Right atrium auricular region (tissue), 2 donors: ENCODE measurements at places on chromosomes 11 and 22.

- DNase-seq = no peak
Measured at GRCh38 chr11:108527382-108527781, 29.2 kb upstream of the POGLUT3 start.

- DNase-seq = no peak
Measured at GRCh38 chr22:46742576-46743221, 4.6 kb upstream of the CERK start.

GRCh38 chr11:70526116-70527045 lies 128.1 kb downstream of the CTTN start:
- DNase-seq = no peak

DNA sequence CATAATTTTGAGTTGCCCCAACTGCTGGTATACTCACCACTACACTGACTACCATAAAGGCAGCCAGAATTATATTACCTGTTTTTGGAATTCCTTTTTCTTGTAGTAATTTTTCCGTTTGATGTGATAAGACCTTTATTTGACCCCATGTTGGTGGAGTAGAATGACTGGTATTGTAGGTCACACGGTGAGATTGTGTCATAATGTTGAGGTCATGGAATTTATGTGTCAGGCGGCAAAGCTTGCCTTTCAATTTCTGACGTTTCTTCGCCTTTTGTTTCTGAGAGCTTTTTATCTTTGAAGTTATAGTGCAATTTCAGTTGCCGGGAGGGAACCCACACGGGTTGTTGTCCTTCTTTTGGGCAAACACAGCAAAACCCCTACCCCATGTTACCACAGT lies 13.0 kb downstream of the OR52K1 start:
- DNase-seq = no peak

DNA sequence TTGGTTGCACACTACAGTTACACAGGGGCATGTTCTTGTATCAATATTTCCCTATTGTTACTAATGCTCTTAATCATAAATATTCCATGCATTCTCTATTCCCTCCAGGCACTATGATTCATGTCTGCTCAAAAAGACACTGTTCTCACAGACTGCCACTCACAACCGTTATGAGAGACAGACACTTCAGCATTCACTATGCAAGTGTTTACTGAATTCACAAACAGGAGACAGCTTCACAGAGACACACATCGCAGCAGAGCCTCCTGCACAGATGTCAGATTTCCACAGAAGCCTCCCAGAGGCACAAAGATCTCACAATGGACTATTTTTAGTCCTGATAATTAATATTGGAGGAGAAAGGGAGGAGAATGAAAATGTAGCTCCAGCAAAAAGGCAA lies 930.4 kb downstream of the OPCML start:
- no peak for DNase-seq

- DNase-seq = no peak
Measured at GRCh38 chr11:112129656-112130055, 34.2 kb downstream of the IL18 start.

DNA sequence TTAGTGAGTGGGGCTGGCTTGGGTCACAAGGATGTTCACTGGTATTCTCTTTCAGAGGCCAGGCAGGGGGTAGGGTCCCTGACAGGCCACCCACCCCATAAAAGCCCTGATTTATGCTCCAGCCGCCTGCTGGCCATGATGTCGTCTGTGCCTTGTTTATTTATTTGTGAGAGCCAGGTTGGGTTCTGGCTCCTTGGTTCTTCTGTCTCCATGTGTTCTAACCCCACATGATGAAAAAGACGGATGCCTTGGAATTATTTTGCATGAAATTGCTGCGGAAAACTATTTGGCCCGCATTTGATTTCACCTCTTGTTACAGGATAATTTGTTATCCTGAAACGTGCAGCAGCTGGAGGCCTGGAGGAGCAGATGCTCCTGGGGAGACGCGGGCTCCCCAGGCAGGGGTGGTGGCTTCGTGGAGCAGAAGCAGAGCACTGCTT lies 46.3 kb upstream of the WNT11 start:
- DNase-seq = no peak

GRCh38 chr22:23276656-23277582 lies 96.6 kb downstream of the BCR start:
- no peak for DNase-seq

- DNase-seq = no peak
Measured at GRCh38 chr22:31871480-31871879, 72.9 kb upstream of the YWHAH start.

DNA sequence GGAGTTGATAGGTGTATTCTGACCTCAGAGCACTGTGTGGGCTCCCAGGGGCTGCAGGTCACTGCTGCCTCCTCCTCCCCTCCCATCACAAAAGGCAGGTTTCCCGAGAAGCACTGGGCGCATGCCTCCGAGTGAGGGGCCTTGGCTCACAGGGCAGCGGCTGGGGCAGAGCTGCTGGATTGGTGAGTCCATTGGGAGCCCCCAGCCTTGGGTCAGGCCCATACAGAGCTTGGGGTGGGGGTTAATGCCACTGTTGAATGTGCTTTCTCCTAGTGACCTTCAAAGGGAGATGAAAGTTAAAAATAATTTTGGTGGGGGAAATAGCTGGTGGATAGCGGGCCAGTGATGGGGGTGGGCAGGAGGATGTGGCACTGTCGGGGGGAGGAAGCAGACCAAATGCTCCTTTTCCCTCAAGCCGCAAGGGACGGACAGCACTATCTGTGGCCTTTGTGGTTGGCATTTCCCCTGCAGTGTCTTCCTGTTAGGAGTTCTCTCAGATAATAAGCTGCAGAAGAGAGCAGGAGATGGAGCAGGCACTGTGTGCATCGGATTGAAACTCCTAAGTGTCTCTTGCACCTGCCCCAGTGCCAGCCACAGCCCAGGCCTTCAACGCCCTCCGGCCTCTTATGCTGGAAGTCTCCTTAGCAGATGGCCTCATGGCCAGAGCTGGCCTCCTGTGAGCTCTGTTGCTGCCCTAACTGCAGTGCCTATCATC lies 3.2 kb downstream of the TUBA8 start:
- no peak for DNase-seq

DNA sequence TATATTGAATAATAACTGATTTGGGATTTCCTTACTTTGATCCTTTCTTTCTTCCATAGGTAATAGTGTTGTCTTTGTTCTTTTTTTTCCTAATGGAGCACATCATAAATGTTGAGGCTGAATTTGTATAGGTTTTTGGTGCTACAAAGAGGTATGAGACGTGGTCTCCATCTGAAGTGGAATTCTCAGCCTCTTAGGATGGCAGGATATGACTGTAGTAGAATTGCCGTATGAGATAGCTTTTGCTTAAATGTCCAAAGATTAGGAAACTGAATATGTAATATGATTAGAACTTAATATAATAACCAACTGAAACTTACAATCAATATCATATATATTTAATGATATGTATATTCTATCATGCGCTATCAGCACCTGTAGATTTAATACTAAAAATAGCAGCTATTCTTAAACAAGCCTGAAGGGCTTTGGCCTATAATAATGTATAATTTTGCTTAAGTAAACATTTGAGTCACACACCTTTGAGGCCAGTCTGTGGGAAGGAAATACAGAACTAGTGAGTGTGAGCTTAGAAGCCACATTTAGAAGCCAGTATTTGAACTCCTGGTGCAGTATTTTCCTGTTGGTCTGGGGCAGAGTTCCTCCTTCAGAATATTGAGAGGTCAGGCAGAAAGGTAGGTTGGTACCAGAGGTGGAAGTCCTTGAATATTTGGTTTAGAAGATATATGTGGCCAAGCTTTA lies 62.6 kb downstream of the SWAP70 start:
- no peak for DNase-seq

DNA sequence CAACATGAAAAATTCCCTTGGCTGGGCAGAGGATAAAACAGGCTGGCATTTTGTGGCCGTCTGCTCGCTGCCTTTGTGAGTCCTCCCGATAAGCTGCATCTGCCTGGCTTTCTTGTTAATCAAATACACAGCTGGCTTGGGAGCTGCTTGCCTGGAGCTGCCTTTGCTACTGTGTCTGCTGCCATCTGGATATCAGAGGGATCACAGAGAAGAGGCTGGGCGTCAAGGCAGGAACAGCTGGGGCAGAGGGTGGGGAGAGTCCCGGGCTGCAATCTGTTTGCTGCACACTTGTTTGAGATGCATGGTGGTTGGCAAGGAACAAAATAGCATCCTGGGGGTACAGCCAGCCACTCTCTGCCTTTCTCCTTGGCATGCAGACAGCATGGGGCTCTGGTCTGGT lies 36.0 kb downstream of the COMMD9 start:
- DNase-seq = no peak

DNA sequence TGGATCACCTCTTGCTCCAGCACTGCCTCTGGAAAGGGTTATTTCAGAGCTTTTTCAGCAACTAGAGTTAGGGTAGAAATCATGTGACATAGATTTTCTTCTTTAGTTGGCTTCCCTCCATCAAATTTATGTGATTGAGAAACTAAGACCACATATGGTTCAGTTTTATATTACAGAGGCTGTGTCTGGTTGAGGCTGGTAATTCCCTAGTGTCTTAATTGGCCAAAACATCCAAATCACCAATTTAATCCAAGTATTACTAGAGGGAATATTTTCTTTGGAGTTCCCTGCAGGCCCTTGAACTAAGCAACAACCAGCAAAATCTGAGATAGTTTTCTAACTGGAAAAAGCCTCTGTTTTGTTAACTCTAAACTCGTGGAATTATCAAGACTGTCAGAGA lies 136.3 kb downstream of the ARHGAP42 start:
- DNase-seq = no peak

DNA sequence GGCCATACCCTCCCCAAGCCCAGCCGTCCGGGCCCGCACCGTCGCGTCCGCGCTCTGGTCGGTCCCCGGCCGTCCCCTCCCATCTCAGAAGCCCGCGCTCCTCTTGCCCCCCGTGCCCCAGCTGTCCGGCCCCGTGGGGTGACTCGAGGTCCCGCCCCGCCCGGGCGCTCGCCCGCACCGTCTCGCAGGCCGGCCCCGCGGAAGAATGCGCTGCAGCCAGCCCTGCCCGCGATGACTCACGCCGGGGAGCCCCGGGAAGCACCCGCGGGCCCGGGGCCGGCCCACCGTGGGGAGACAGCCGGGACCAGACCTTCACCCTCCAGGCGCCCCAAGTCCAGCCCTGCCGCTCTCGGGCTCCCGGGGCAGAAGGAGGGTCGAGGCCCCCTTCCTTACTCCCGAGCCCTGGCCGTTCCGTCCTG lies 320 bp upstream of the PHLDA2 start:
- no peak for DNase-seq
